A549 treated with DMSO at 1 μM for 4 hours (cell line): ENCODE measurements at places on chromosomes 1 and 21. TPM values are rescaled to one million over a fixed set of nuclear protein-coding genes. Genes with fewer than 3 reads are reported as not detected.

Gene B3GALT5
- total RNA-seq, result 0.27 to 0.39 TPM (median 0.34 TPM) in 5 replicates

Gene SGIP1
- total RNA-seq, result not detected in 5 replicates

Gene RIMS3
- 0.66 to 1.3 TPM (median 0.99 TPM) in 5 replicates for total RNA-seq

Gene CA6
- not detected in 5 replicates for total RNA-seq

Gene TMEM200B
- total RNA-seq, result 0.06 to 0.10 TPM (median 0.09 TPM) in 4 of 5 replicates, not detected in the other

Gene AQP10
- total RNA-seq, result not detected in 5 replicates

Gene CITED4
- total RNA-seq, result 26.1 to 53.1 TPM (median 44.1 TPM) in 5 replicates

Gene PDE9A
- 0.45 to 1.3 TPM (median 1.1 TPM) in 5 replicates for total RNA-seq

Gene MSH4
- total RNA-seq, result 0.02 to 0.07 TPM (median 0.03 TPM) in 3 of 5 replicates, not detected in the others

Gene KAZN
- 3.6 to 4.5 TPM (median 4.0 TPM) in 5 replicates for total RNA-seq

Gene RGS13
- not detected in 5 replicates for total RNA-seq

Gene SERPINC1
- total RNA-seq, result 0.07 TPM in 2 of 5 replicates, not detected in the others

Gene CTTNBP2NL
- total RNA-seq, result 6.2 to 11.1 TPM (median 8.3 TPM) in 5 replicates

Gene CDC42BPA
- total RNA-seq, result 9.3 to 11.8 TPM (median 11.5 TPM) in 5 replicates

Gene BGLAP
- total RNA-seq, result 0.40 to 0.53 TPM (median 0.46 TPM) in 3 of 5 replicates, not detected in the others

Gene TMEM61
- 0.34 to 0.50 TPM (median 0.40 TPM) in 3 of 5 replicates, not detected in the others for total RNA-seq

Gene ADAMTS4
- not detected in 5 replicates for total RNA-seq

Gene LYSMD1
- 5.2 to 7.2 TPM (median 6.5 TPM) in 5 replicates for total RNA-seq

Gene CFHR1
- 0.10 to 0.39 TPM (median 0.31 TPM) in 4 of 5 replicates, not detected in the other for total RNA-seq

Gene COL8A2
- total RNA-seq, result 0.06 to 0.17 TPM (median 0.09 TPM) in 5 replicates

Gene TIE1
- 0.02 to 0.09 TPM in 2 of 5 replicates, not detected in the others for total RNA-seq

Gene TMEM82
- not detected in 5 replicates for total RNA-seq

Gene LCE3A
- total RNA-seq, result not detected in 5 replicates

Gene OR2T10
- total RNA-seq, result not detected in 5 replicates

Gene NOTCH2NLA
- total RNA-seq, result 12.0 to 15.2 TPM (median 14.5 TPM) in 5 replicates

Gene RSPO1
- 0.08 to 0.21 TPM (median 0.09 TPM) in 5 replicates for total RNA-seq

Gene LENEP
- total RNA-seq, result not detected in 5 replicates

Gene IL22RA1
- 3.3 to 4.9 TPM (median 4.4 TPM) in 5 replicates for total RNA-seq

Gene CHIT1
- total RNA-seq, result not detected in 5 replicates

Gene COL16A1
- total RNA-seq, result 4.2 to 7.5 TPM (median 5.3 TPM) in 5 replicates

Gene GJB3
- 5.4 to 8.1 TPM (median 6.1 TPM) in 5 replicates for total RNA-seq

Gene GATAD2B
- total RNA-seq, result 9.1 to 12.0 TPM (median 11.8 TPM) in 5 replicates

Gene SYPL2
- total RNA-seq, result 0.10 to 0.19 TPM (median 0.15 TPM) in 5 replicates

Gene BSND
- total RNA-seq, result not detected in 5 replicates
